Articular chondrocyte of knee joint (primary cell): ENCODE measurements at places on chromosomes 3 and 15. TPM values are rescaled to one million over a fixed set of nuclear protein-coding genes. Genes with fewer than 3 reads are reported as not detected.

Gene SAMMSON
- not detected in 2 replicates for total RNA-seq

Gene FSIP1
- 2.9 and 6.2 TPM in 2 replicates for total RNA-seq

Gene ABI3BP
- total RNA-seq, result 539 and 728 TPM in 2 replicates

Gene TAGLN3
- not detected in 2 replicates for total RNA-seq

Gene KLHL40
- not detected in 2 replicates for total RNA-seq

Gene TEX55
- not detected in 2 replicates for total RNA-seq

Gene COLQ
- total RNA-seq, result 0.97 and 1.0 TPM in 2 replicates

Gene MCTP2
- total RNA-seq, result 27.0 and 28.1 TPM in 2 replicates

Gene FES
- total RNA-seq, result 26.1 and 27.6 TPM in 2 replicates

Gene IL17RB
- 2.1 and 3.6 TPM in 2 replicates for total RNA-seq

Gene MBNL1
- total RNA-seq, result 299 and 348 TPM in 2 replicates

Gene PTH1R
- total RNA-seq, result 1.8 and 3.0 TPM in 2 replicates

Gene SERPINI2
- not detected in 2 replicates for total RNA-seq

Gene CCDC39
- total RNA-seq, result 0.13 TPM in 1 of 2 replicates, not detected in the other

Gene ATP2B2
- not detected in 2 replicates for total RNA-seq

Gene TRPM7
- total RNA-seq, result 131 and 139 TPM in 2 replicates

Gene GCSAM
- not detected in 2 replicates for total RNA-seq

Gene C3orf20
- total RNA-seq, result 0.13 and 0.22 TPM in 2 replicates

Gene NR1I2
- 0.11 and 0.13 TPM in 2 replicates for total RNA-seq

Gene CCR5
- total RNA-seq, result under 0.01 TPM in 1 of 2 replicates, not detected in the other

Gene AHSG
- total RNA-seq, result 0.11 TPM in 1 of 2 replicates, not detected in the other

Gene ZFYVE19
- 14.6 and 22.3 TPM in 2 replicates for total RNA-seq

Gene PLSCR5
- not detected in 2 replicates for total RNA-seq

Gene PATL2
- total RNA-seq, result 0.78 and 0.86 TPM in 2 replicates

Gene SEMA3F
- total RNA-seq, result 9.5 and 14.2 TPM in 2 replicates

Gene EOMES
- total RNA-seq, result not detected in 2 replicates

Gene ABCC5
- 22.8 and 26.5 TPM in 2 replicates for total RNA-seq

Gene GOLGA8O
- 0.97 and 1.3 TPM in 2 replicates for total RNA-seq

Gene SSR3
- 230 and 289 TPM in 2 replicates for total RNA-seq

Gene HYAL1
- total RNA-seq, result 14.5 and 15.5 TPM in 2 replicates

Gene GABRB3
- total RNA-seq, result 0.13 and 2.7 TPM in 2 replicates

Gene FBXO40
- total RNA-seq, result not detected in 2 replicates
